ENCODE measurements at places on chromosomes 12 and 14.

- DNase-seq = no peak
These were observed 43.7 kb upstream of the TSPAN9 start for GRCh38 chr12:3033539-3033867.

GRCh38 chr12:89162589-89163261 lies 189.6 kb downstream of the DUSP6 start:
- peak; percentile 50 for DNase-seq

- no peak for DNase-seq
These were observed 2.2 kb downstream of the CRADD start for GRCh38 chr12:93679308-93679925.

- no peak for DNase-seq
These were observed 2.0 kb upstream of the PCED1B start for GRCh38 chr12:47077206-47078085.

DNA sequence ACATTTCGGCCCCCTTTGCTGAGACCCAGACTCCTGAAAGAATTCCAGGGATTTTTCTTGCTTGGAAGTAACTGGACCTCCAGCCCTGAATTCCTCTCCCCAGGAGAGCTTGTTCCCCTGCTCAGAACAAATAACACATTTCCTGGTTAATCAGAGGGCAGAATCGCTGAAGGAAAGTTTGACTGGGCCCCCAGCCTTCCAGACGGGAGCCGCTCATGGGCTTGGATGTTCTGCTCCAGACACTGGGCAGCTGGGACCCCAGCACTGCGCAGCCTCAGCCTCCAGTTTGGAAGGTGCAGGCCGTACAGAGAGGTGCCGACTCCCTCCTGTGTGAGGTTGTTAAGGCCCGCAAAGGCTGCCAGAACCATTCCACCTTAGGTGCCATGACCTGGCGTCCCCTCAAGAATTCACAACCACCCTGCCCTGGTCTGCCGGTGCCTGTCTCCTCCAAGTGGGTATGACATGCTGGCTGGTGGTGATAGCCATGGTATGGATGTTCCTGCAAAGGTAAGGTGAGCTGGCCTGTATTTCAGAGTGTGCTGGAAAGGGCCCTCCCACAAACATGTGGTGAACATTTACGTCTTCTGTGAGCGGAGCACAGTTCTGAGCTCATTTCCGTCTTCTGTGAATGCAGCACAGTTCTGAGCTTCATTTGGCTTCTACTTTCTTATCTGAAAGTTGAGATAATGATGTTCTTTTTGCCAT lies 5.1 kb upstream of the LTBP2 start:
- DNase-seq = no peak

GRCh38 chr14:89430391-89431236 lies 13.6 kb upstream of the FOXN3 start:
- no peak for DNase-seq

DNA sequence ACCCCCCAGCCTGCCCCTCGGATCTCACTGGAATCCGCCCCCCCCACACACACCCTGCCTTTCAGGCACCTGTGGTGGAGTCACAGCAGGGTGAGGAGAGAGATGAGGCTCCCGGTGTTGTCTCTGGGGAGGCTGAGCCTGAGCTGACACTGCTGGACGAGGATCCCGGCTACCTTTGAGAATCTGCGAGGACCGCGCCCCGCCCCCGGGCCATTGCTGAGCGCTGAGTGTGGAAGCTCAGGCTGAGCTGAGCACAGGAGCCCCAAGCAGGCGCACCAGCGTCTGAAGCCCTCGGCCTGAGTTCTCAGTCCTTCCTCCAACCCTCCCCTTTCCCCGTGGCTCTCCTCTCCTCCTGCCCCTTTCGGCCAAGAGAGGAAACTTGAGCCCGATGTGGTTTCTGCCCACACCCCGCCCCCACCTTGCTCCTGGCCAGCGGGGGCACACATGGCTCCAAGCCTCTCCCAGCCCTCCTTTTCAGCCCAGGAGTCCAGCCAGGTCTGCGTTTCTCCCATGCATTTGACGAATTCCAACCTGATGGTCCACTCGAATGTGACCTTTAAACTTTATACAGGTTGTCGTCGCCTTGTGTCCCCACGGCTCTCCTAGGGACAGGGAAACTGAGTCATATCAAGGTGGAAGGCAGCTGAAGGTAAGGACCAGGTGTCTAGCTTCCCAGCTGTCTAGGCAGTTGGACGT lies at the start of gene NFE2:
NFE2 (minus strand) TSS at position 284 of the 696 bp plus-strand sequence. CDS start 5,767 bp downstream, outside the sequence.
- no peak for DNase-seq

DNA sequence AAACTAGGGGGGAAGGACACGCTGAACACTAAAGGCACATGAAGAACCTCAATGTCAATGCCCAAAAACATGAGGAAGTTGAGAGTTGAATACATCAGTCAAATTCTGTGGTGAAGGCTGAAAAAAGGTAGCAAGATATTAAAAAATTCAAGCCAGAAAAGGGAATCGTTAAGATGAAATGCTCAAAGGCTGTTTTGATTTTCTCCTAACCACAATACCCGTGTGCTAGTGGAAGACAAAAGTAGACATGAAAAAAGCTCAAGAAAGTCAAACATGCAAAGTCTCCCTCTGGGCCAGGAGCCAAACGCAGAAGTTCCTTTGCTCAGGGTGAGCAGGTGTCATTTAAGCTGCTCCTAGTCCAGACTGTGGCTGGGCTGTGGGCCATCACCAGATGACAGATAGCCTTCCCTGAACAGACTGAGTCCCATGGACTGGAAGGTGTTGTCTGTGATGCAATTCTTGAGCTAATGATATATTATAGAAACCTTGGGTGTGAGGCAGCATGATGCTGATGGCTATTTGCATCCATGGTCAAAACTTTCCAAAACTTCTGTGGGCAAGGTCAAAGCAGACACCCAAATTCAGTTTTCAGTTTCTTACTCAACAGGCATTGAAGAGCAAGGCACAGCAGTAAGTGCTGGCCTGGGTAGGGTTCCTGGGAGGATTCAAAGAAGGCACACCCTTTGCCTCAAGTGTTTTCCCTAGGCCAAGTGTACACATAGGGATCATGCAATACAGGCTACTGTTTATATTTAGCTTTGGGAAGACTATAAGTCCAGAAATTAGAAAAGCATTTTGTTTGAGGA lies 81.6 kb downstream of the MYRFL start:
- DNase-seq = no peak

GRCh38 chr12:50611021-50611744 lies 106.4 kb downstream of the DIP2B start:
- no peak for DNase-seq

GRCh38 chr12:76260390-76260748 lies 87.8 kb downstream of the BBS10 start:
- no peak for DNase-seq

GRCh38 chr12:108629151-108629550 lies 4.5 kb downstream of the SELPLG start:
- DNase-seq = no peak

DNA sequence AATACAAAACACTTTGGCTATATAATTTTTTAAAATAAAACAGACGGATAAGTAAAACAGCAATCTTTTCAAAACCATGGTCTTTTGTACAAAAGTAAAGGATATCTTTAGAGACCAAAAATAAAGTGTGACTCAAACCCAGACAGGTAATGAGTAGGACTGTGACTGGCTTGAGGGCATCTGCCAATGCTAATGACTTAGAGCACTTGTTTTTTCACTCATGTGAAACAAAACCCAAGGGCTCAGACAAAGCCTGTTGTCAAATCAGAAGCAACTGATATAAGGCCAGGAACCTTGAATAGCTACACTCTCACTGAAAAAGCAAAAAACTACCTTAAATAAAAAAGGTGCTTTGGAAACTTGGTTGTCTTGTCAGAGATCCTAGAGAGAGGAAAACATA lies 357.4 kb downstream of the TMEM117 start:
- no peak for DNase-seq

- DNase-seq = no peak
These were observed 132.4 kb downstream of the ALG10B start for GRCh38 chr12:38448991-38449390.

- DNase-seq = no peak
These were observed 59.2 kb downstream of the WASHC4 start for GRCh38 chr12:105166736-105167135.

- no peak for DNase-seq
These were observed 464.9 kb downstream of the PRKD1 start for GRCh38 chr14:29462772-29463171.

DNA sequence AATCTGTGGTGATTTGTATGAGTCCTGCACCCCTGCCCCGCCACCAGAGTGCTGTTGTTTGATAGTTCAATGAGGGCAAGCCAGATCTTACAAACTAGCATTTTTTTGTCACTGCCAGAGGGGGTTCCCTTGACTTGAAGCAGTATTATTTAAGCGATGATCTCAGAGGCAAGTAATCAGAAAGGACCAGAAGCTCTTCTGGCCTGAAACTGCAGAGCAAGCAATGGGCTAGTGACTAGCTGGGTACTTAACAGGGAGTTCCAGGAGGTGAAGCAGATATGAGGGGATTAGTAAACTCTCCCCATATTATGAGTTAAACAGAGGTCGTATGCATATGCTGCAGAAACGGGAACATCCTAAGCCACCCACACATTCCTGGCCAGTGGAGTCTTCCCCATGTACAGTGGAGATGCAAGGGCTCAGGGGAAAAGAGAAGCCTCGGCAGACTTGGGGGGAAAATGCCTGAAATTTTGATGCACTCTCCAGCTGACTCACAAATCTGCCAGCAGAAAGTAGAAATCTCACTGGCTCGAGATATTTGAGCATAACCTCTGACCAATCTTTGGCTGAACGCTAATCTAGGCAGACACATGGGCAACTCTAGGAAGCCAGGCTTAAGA lies 8.3 kb upstream of the CRACR2A start:
- no peak for DNase-seq

DNA sequence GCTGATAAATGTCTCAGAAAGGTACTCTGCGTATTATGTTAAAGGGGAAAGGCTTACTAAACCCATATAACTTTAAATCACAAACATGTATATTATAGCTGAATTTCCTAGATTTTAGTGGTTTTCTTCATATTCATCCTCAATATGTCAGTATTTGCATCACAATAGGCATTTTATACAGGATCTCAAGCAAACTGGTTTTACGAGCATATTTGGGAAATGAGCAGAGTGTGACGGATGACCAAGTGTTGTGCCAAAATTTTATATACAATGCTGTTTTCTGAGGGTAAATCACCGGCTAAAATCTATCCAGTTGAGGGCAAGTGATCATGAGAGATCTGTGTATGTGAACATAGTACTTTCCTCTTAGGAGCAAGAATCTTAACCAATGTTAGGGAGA lies 8.4 kb downstream of the CPM start:
- DNase-seq = no peak

DNA sequence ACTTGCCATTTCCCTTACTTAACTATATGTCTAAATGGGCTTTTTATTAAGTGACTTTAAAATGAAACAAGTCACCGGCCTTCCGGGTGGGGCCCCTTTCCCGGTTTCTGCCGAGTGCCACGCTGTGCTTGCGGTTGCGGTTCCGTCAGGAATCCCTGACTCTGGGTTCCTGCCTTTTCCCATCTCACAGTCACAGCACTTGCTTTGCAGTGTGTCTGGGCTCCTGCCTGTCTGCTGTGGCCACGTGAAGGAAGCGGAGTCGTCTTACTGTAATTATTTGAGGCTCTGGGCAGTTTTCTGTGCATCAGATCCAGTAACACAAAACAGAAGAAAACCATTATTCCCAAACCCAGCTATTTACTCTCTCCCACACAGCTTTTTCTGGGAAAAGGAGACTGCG lies 44.0 kb upstream of the FRMD6 start:
- DNase-seq = no peak

DNA sequence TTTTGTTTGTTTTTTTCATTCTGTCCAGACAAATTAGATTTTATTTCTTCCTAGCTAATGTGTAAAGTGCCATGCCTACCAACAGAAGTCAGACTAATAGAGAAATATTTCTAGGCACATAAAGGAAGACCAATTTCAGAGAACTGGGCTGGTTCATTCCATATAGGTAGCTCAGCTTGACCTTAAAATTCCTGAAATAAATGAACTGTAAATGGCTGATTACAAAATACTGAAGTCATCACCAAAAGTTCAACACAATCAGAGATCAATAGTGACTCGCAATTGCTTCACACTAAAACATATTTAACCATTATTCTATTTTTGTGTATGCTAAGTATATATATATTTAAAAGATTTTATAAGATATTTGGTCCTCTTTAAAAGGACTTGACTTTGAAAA lies 34.2 kb downstream of the PTPRB start:
- no peak for DNase-seq

DNA sequence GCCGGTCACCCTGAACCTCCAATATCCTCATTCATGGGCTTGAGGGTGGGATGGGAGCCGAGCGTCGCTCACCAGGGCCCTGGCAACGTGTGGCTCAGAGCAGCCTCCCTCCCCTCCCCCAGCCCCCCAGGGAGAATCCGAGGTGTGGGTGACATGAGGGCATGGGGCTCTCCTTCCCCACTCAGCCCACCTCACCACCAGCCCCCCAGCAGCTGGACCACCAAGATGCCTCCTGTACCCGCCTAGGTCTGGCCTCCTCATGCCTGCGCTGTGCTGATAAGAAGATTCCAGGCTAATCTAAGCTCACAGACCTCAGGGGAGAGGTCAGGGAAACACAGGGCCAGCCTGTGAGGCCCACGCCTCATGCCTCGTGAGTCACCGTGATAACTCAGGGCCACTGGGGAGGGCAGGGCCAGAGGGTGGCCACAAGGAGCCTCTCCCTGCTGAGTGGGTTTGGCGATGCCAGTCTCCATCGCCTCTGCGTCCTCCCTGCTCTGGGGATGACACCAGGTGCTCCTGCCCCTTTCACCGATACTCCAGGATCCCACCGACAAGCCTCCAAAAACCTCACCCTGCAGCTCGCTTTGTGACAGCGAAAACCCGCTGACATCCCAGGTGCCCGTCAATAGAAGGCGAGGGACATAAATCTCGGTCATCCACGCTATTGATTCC lies 56.9 kb downstream of the TESC start:
- DNase-seq = no peak

GRCh38 chr14:64640839-64641238 lies 63.4 kb upstream of the PLEKHG3 start:
- no peak for DNase-seq

DNA sequence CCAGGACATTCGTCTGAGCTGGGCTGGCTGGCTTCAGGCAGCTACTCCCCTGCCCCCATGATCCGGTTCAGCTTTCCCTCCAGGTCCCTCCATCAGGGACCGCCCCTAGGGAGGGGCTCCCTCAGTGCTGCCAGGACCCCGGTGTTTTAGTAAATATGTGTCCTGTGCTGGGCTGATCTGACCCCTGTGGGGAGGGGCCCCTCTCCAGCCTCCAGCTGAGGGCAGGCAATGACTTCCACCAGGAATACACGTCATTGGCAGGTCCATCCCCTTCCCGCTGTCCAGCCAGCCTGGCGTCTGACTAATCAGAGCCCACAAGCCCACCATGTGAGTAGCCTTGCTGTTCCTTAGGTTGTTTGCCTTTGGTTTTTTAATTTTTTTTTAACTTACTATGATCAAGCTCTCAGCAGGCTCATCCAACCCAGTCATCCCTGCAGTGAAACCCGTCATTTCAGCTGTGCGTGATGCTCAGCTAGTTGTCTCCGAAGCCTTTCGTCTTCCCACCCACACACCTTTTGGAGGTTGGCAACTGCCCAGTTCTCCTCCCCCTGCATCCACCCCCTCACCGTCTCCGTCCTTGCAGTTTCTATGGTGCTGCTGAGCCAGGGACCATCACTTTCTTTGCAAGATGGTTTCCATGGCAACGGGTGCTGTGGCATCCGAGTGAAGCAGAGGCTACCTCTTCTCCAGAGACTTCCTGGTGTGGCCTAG lies 16.0 kb upstream of the SERPINA4 start:
- peak; percentile 88 for DNase-seq
